ENCODE measurements at places on chromosomes 1 and 21. TPM values are rescaled to one million over a fixed set of nuclear protein-coding genes. Genes with fewer than 3 reads are reported as not detected.

DNA sequence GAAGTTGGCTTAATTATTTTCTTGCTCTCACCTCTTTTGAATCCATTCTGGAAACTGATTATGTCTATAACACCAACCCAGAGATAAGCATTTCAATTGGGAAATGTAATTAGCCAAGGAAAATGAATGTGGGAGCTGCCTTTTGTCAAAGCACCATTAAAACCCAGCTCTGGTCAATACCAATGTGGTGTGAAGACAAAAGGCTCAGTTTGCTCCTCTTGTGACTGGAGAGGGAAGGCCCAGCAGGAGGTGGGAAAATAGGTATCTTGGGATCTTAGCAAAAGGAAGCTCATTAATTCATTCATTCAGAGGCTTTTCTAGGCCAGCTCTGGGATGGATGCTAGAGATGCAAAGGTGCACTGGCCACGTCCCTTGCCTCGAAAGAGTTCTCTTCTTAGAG, 75.0 kb upstream of the SELENON start:
- no peak overlapping the region for H3K27ac ChIP-seq
- H3K4me3 ChIP-seq: no peak overlapping the region
- DNase-seq: no peak
- peaks cover 2% of the 10 kb centered on the region for H3K36me3 ChIP-seq
- H3K27me3 ChIP-seq: peaks cover 49% of the 10 kb centered on the region
- peaks cover 8% of the 10 kb centered on the region for H3K4me1 ChIP-seq

DNA sequence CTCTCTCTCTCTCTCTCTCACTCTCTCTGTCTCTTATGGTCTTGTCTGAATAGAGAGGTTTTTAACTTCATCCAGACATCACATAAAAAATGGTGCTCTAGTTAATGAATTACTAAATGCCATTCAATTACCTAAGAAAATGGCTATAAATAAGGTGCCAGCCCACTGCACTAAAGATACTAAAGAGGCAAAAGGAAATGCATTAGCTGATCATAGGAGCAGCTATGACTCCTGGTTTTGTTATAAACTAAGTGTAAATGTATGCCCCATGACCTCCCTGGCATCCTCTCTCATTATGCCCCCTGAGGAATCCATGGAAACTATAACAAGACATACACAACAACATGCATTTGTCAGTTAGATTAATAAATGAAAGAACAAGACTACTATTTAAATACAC, 57.5 kb upstream of the PDC start:
- no peak overlapping the region for H3K4me3 ChIP-seq
- no peaks in the 10 kb centered on the region for H3K27me3 ChIP-seq
- H3K27ac ChIP-seq: no peak overlapping the region

- no peaks in the 10 kb centered on the region for H3K27me3 ChIP-seq
- H3K36me3 ChIP-seq: peaks cover 19% of the 10 kb centered on the region
- no peak for DNase-seq
- H3K4me3 ChIP-seq: peak overlapping the region; percentile 57
- peaks cover 67% of the 10 kb centered on the region for H3K4me1 ChIP-seq
Observed at GRCh38 chr1:54309631-54310366, 96.4 kb downstream of the SSBP3 start.

Gene TLR5
- total RNA-seq: 0.44 TPM

DNA sequence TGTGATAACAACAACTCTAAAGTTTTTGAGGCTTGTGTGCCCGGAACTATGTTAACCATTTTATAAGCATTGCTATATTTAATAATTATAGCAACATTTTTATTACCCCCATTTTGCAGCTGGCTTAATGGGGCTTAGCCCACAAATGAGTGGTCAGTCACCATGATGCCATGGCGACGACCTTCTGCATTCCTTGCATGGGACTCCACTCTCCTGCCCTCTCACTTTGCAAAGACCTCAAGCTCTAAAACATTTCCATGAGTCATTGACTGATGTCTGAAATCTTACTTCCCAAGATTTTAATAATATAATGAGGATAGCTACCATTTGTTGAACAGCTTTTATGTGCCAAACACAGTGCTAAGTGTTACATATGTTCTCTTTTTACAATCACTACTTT, 15.4 kb downstream of the NGF start:
- H3K4me3 ChIP-seq: no peak overlapping the region
- H3K27me3 ChIP-seq: no peaks in the 10 kb centered on the region
- no peak for DNase-seq
- no peaks in the 10 kb centered on the region for H3K4me1 ChIP-seq
- H3K36me3 ChIP-seq: no peaks in the 10 kb centered on the region
- H3K27ac ChIP-seq: no peak overlapping the region

Gene TRIM17
- total RNA-seq: 4.0 TPM

Gene URB2
- 17.2 TPM for total RNA-seq

Gene CD5L
- not detected for total RNA-seq

- DNase-seq: no peak
- H3K27ac ChIP-seq: no peak overlapping the region
- H3K4me1 ChIP-seq: peaks cover 35% of the 10 kb centered on the region
- peaks cover 4% of the 10 kb centered on the region for H3K36me3 ChIP-seq
Observed at GRCh38 chr1:59061876-59062275, 235.0 kb upstream of the FGGY start.

DNA sequence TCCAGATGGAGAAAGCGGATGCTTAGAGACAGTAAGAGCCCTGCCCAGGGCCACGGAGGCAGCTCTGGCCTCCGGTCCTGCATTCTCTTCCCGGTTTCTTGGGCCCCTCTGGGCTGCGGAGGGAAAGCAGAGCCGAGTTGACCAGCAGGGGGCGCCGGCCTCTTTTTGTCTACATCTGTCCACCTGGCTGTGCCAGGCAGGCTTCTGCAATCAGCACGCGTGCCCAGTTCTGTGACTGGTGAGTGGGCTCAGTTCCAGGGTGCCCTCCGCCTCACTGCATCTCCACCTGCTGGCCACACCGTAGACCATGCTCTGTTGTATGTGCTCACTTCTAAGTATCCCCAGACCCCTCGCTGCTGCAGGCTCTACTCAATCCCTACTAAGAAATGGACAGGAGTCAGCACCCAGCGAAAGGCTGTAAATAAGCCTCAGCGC, 6.7 kb upstream of the HUNK start:
- no peaks in the 10 kb centered on the region for H3K36me3 ChIP-seq
- H3K4me1 ChIP-seq: no peaks in the 10 kb centered on the region
- peak; percentile 80 for DNase-seq

Gene PPCS
- total RNA-seq: 34.4 TPM

Gene CD244
- 15.0 TPM for total RNA-seq

GRCh38 chr1:112706505-112707220, at the start of gene RHOC:
Gene RHOC (minus strand): TSS chr1:112707127. CDS start chr1:112703799, 3,328 bp downstream.
- peak within 1 kb of the TSS; percentile 79 for H3K4me3 ChIP-seq
- H3K4me1 ChIP-seq: peaks cover 49% of the 10 kb centered on the region
- DNase-seq: peak; percentile 56

- DNase-seq: peak; percentile 70
- H3K36me3 ChIP-seq: no peaks in the 10 kb centered on the region
- no peak overlapping the region for H3K27ac ChIP-seq
- peaks cover 13% of the 10 kb centered on the region for H3K27me3 ChIP-seq
- H3K4me1 ChIP-seq: no peaks in the 10 kb centered on the region
Observed at GRCh38 chr1:115807723-115808122, 33.2 kb downstream of the NHLH2 start.

- H3K4me1 ChIP-seq: peaks cover 39% of the 10 kb centered on the region
- H3K36me3 ChIP-seq: peaks cover 18% of the 10 kb centered on the region
- no peak for DNase-seq
- peak overlapping the region; percentile 95 for H3K4me3 ChIP-seq
Observed at GRCh38 chr1:161398900-161399256, 31.2 kb upstream of the CFAP126 start.

Gene F13B
- not detected for total RNA-seq

GRCh38 chr1:228009116-228009827, 2.5 kb downstream of the WNT3A start:
- peak overlapping the region; percentile 34 for H3K27ac ChIP-seq
- peaks cover 18% of the 10 kb centered on the region for H3K4me1 ChIP-seq
- no peaks in the 10 kb centered on the region for H3K36me3 ChIP-seq
- H3K27me3 ChIP-seq: peaks cover 46% of the 10 kb centered on the region
- DNase-seq: peak; percentile 31

DNA sequence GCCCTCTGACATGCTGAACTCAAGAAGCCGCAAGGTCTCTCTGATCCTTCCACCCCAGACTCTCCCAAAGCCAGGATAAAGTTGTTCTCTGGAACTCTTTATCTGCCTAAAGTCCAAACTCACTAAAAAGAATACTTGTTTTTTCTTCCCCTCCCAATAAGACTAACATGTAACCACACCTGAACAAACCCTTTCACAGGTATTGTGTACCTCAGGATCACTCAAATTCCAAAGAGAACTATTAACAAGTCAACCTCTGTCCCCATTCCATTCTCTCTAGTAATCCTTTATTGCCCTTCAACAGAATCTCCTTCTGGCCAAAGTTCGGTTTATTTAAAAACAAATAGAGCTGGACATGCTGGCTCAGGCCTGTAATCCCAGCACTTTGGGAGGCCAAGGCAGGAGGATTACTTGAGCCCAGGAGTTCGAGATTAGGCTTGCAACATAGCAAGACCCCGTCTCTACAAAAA, 4.1 kb upstream of the TOE1 start:
- peaks cover 51% of the 10 kb centered on the region for H3K4me1 ChIP-seq
- H3K4me3 ChIP-seq: no peak overlapping the region
- DNase-seq: no peak
- no peaks in the 10 kb centered on the region for H3K27me3 ChIP-seq
- H3K36me3 ChIP-seq: peaks cover 47% of the 10 kb centered on the region

- no peak for DNase-seq
- peaks cover 6% of the 10 kb centered on the region for H3K27me3 ChIP-seq
- no peaks in the 10 kb centered on the region for H3K36me3 ChIP-seq
- H3K4me3 ChIP-seq: no peak overlapping the region
Observed at GRCh38 chr1:66690666-66691381, 61.4 kb upstream of the DYNLT5 start.

DNA sequence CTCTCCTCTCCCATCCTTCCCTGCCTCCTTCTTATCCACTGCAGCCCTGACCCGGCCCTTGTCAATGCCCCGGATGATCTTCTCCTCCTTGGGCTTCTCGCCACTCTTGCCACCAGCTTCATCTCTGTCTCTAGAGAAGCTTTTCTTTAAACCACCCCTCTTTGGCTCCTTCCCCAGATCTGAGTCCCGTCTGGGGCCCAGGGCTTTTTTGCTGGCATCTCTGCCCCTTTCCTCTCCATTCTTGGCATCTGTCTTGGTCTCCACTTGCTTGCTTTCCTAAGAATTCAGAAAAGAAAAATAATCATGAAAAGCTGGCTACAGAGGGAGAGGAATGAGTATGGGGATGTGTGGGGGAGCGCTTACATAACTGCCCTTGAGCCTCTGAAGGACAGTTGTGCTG, 11.8 kb downstream of the SHISA4 start:
- H3K4me1 ChIP-seq: peaks cover 23% of the 10 kb centered on the region
- DNase-seq: no peak
- H3K4me3 ChIP-seq: no peak overlapping the region
- H3K27ac ChIP-seq: no peak overlapping the region
- no peaks in the 10 kb centered on the region for H3K36me3 ChIP-seq

Gene AGPAT3
- 70.4 TPM for total RNA-seq

GRCh38 chr21:14259747-14260146, 43.8 kb downstream of the RBM11 start:
- no peak overlapping the region for H3K27ac ChIP-seq
- no peak for DNase-seq
- H3K4me1 ChIP-seq: no peaks in the 10 kb centered on the region
- H3K4me3 ChIP-seq: no peak overlapping the region
